ENCODE measurements at places on chromosomes 1 and 21. TPM values are rescaled to one million over a fixed set of nuclear protein-coding genes. Genes with fewer than 3 reads are reported as not detected.

LCK gene
- 4.0 TPM for polyA plus RNA-seq

SPATA17 gene
- polyA plus RNA-seq, result 0.10 TPM

NPR1 gene
- polyA plus RNA-seq, result 0.22 TPM

RXFP4 gene
- 1.3 TPM for polyA plus RNA-seq

DNA sequence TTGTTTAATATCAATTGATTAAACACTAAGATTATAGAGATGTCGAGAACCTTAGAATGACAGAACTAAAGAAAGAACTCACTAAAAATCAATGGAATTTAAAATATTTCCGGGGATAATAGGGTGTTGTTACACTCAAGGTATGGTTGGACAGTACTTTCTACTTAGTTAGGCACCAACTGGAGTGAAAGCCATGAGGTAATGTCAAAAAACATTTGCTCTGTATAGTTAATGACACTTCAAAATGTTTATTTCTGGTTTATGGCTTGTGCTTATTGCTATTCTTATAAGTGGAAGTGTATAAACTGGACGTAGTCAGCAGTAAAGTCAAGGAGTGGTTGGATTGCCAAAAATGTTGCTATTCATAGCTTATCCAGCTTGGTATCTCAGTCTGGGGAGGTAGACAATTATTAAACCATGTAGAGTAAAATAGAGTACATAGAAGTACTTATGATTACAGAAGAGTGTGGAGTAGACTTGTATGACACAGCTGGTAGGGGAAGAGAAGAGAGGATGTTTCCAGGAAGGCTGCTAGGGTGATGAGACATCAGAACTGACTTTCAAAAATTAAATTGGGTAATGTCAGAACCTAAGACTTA lies 56.5 kb upstream of the BMP8A start:
- peaks cover 5% of the 10 kb centered on the region for H3K36me3 ChIP-seq
- H3K4me1 ChIP-seq, result no peaks in the 10 kb centered on the region
- H3K27ac ChIP-seq, result no peak overlapping the region
- no peak overlapping the region for H3K4me3 ChIP-seq
- no peaks in the 10 kb centered on the region for H3K27me3 ChIP-seq
- peak; percentile 39 for DNase-seq

DNA sequence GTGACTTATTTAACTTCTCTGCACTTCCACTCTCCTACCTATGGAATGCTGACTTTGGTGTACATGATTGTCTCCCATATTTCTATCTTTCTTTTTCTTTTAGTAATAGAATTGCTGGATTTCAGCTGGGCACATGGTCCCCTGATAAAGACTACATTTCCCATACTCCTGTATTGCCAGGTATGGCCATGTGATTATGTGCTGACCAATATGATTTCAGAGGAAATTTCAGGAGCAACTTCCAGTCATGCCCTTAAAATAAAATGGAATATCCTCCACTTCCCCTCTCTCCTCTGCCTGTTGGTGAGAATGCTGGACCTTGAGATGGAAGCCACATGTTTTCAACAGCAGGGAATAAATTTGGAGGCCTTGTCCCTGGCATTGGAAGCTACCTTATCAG lies 130.7 kb upstream of the IGSF21 start:
- no peak overlapping the region for H3K4me3 ChIP-seq
- no peaks in the 10 kb centered on the region for H3K4me1 ChIP-seq
- H3K36me3 ChIP-seq, result no peaks in the 10 kb centered on the region
- no peak for DNase-seq

- H3K36me3 ChIP-seq, result no peaks in the 10 kb centered on the region
- H3K4me1 ChIP-seq, result peaks cover 8% of the 10 kb centered on the region
Measured at GRCh38 chr1:184497959-184498723, 111.3 kb downstream of the C1orf21 start.

- no peak overlapping the region for H3K4me3 ChIP-seq
- DNase-seq, result no peak
- no peaks in the 10 kb centered on the region for H3K27me3 ChIP-seq
- no peak overlapping the region for H3K27ac ChIP-seq
- H3K36me3 ChIP-seq, result no peaks in the 10 kb centered on the region
Measured at GRCh38 chr21:14684071-14684470, 138.0 kb upstream of the SAMSN1 start.
